ENCODE measurements at places on chromosomes 7 and 10.

DNA sequence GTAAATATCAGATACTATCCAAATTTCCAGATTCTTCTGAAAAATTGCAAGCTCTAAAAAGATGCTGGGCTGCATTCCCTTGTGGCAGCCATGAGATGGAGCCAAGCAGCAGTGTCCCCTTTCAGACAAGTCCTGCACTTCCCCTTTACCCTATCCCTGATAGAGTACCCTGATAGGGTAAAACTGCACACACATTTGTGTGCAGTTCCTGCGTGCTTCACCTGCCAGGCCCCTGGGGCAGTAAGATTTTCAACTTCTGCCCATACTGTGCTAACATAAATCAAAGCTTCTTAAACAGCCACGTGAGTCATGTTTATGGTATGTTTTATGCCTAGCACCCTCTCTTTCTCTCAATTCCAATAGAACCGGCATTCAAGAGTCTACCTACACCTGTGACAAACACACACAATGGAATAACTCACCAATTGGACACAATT is 52.2 kb downstream of the IFIT5 start:
- DNase-seq, result no peak

DNA sequence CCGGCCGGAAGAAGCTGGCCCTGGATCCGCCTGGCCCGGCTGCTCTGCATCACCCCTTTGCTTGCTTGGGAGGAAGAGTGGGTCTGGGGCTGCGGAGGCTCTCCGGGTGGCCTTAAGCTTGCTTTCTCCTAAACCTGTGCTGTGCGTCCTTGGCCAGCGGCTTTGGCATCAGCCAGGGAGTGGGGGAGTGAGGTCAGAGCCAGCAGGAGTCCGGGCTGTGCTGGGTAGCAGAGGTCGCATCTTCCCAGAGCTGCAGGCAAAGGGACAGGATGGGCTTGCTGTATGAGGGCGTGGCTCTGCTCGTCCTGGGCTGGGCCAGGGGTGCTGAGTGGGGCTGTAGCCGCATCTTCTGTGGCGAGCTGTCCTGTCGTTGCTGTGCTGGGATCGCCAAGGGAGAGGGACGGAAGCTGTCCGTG is 21.1 kb downstream of the BNIP3 start:
- no peak for DNase-seq

- DNase-seq, result peak; percentile 40
Observed at GRCh38 chr7:5139998-5140397, 50.0 kb upstream of the WIPI2 start.

GRCh38 chr7:39741942-39742623 is 118.7 kb downstream of the RALA start:
- peak; percentile 65 for DNase-seq

GRCh38 chr10:72981882-72982529 is 27.4 kb upstream of the PLA2G12B start:
- no peak for DNase-seq

DNA sequence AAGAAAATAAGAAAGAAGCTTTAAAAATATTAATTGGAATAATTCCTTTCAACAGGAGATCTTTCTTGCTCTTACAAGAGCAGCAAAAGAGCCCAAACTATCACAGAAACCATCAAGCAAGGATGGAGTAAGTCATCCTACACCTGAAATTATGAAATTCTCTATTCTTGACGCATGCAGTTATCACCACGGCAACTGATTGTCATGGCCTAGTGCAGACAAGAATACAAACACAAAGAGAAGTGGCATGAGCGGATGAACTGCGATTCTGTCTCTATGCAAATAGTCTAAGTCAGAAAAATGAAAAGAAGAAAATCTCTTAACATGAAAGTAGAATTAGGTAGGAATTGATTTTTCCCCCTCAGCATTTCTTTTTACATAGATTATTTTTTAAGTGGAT is 54.8 kb upstream of the SLC35B4 start:
- DNase-seq, result no peak

GRCh38 chr7:113392421-113392820 is 274.1 kb upstream of the SMIM30 start:
- no peak for DNase-seq

DNA sequence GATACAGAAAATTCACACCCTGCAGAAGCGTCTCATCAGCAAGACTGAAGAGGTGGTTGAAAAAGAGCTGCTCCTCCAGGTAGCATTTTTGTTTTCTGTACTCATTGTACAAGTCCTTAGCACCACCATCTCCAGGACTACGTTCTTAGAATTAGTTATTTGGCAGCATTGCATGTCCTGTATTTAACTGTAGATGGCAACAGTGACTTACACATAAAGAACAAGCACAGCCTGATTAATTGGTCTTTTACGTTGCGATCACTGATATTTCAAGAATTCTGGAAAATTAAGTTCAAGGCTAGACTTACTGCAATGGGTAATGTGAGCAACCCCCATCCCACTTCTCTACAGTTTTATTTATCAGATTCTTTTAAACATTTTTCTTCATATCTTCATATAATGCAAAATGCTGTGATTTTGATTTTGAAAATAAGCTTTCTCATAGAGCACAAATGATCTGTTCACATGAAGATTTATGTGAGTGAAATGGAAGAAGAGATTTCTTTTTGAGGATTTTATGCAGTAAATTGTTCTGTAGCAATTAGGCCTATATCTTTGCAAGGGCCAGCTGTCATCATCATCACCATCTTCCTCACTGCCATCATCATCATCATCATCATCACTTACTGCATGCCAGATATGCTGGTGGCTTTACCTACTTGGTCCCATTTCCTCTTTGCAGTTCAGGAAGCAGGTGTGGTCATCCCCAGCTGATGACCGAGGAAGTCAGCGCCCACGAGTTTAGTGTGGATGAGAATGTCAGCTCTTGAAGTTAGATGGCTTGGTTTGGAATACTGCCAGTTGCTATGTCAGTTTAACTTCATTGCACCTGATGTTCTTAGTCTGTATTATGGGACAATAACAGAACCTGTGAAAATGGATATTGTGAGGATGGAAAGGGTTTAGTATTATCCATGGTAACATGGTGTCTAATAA is 53.4 kb downstream of the CFAP58 start:
- no peak for DNase-seq

DNA sequence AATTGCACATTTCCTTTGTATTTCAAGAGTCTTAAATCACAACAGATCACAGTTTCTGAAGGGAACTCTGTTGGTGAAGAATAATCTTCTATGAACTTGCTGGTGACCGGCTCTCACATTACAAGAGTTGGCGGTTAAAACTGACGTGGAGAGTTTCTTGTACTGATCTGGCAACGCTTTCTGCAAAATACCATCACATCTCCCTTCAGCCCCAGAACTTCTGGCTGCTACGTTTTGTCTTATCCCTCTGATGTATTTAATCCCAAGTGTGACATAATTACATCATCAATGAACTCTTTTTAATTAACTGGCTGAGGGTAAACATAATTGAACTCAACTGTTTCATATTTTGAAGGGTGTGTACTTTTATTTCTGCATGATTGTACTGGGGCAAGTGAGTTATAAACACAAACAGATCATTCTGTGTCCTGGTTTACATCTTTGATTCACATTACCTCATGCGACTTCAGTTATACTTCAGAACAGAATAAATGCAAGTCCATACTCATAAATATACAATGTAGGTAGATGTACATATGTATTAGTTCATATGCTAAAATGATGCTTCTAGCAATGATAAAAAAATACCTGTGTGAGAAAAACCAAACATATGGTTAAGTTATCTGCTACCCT is 105.1 kb upstream of the NPVF start:
- DNase-seq, result no peak

DNA sequence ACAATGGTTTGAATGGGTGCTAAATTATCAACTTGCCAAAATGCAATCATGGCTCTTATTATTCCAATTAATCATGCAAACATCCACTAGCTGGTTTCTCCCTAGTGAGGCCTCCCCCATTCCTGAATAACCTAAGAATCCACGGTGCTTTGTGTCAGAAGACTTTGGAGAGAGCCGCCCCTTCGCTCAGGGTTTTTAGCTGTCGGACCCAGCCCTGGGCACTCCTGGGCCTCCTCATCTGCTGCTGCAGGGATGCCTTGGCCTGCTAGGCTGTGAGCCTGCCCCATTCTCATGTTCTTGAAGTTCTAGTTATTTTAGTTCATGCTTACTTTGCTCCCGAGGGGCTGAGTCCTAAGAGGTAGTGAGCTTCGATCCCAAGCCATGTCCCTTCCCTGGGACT is 34.1 kb upstream of the SFRP5 start:
- no peak for DNase-seq

DNA sequence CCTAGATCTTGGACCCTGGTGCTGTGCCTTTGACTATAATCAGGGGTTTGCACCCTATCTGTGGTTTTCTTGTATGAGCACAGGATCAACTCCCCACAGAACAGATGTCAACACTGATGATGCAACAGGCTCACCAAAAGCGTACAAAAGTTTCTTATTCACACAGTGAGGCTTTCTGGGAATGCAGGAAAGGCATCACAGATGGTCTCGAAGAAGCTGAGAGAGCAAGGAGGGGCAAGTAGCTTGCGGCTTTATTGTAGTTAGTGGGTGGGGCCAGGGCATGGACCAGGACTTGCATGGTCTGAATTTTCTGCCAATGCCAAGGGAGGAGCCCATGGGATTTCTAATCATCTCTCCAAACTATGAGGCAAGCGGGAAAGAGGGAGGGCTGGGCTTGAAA is 46.2 kb downstream of the SEC61G start:
- no peak for DNase-seq

GRCh38 chr10:70358446-70358845 is 24.0 kb downstream of the LRRC20 start:
- DNase-seq, result no peak

- DNase-seq, result no peak
Observed at GRCh38 chr7:77791336-77791735, 6.9 kb downstream of the TMEM60 start.

DNA sequence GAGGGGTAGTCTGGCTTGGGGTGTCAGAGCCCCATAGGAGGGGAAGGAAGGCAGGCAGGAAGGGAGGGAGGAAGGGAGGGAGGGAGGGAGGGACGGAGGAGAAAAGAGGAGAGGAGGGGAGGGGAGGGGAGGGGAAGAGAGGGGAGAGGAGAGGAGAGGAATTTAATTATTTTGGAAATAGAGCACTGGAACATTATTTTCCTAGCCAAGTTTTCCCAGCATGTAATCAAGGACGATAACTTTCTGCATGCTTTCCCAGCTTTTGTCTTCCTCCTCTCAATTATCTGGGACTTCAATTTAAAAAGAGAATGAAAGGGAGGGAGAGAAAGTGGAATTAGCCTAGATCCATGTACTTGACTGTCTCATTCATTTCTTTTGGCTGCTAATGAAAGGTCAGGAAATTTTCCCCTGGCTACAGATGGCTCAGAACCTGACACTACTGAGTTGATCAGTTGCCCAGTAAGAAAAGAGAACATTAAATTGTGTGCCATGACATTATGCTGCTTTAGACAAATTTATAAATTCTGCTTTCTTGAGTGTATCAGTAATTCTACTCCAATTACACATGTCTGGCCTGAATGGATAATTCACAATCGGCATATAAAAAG is 148.8 kb downstream of the LRRC4 start:
- DNase-seq, result no peak

- DNase-seq, result no peak
Observed at GRCh38 chr7:5457245-5457735, 33.7 kb upstream of the TNRC18 start.

DNA sequence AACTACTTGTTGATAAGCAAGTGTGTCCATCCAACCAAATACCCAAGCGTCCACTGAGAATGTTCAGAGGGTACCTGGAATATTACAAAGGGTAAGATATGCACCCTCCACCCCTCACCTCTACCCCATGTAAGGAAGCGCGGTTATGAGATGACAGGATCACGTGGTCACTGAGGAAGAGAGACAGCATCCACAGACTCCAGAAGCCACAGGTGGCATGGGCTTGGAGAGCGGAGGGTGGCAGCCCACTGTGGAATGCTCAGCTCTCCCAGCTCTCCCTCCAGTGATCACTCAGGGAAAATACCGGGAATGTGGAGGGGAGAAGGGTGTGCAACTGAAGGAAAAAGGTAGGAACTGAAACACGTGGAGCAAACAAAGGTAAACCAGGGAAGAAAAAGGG is 25.7 kb downstream of the SFMBT2 start:
- DNase-seq, result no peak

GRCh38 chr7:340200-340937 is 50.4 kb downstream of the FOXL3 start:
- DNase-seq, result no peak

- no peak for DNase-seq
Observed at GRCh38 chr7:84013616-84014240, 180.9 kb downstream of the SEMA3A start.

DNA sequence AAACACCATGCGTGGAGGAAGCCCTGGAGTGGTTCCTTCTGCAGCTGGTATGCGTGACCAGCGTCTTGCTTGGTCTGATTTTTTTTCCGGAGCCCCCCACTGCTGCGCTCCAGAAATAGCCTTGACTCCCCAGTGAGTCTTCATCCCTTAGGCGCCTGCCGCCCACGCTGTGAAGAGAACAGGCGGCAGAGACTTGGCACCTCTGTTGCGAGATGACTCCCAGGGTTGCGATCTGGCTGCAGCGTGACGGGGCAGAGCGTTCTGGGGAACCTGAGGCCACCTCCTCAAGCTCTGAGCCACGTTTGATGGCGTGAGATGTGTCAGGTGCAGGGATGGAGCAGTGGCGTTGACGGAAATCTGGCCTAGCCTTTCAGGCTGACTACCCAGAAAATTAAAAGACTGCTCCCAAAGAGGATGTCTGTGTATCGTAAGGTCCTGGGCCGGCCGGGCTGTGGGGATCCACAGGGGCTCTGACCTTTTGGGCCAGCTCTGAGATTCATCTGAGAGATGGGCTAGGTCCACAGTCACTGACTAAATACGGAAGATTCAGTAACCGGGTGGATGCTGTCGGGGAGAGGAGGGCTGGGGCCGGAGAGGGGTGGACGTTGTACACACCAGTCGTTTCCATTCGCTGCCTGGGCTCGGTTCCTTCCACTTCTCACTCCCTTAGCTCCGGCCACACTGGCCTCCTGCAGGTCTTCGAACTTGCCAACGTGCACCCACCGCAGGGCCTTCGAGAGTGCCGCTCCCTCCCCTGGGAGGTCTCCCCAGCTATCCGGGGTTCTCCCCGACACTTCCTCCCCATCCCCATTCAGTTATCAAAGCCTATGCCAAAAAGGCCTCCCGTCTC is 33.8 kb downstream of the PFKFB3 start:
- DNase-seq, result no peak

DNA sequence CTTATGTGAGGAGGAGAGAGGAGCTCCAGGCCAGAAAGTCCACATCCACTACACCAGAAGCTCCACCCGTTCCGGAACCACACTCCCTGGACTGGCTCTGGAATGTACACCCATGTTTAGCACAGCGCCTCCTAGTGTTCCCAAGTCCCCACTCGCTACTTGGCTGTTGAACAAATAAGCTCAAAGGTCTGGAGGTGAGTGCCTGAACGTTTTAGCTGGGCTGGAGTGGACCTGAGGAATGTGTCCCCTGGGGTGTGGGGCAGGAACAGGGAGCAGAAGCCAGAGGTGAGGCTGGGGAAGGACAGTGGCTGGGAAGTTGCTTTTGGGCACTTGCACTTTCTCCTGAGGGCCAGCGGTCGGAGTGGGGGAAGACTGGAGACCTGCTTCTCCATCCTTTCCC is 164.1 kb upstream of the CDCA7L start:
- no peak for DNase-seq

Data from CD4-positive, alpha-beta T cell treated with Interleukin-1 beta for 1 hour (primary cell).